ENCODE measurements at places on chromosomes 7 and 10. TPM values are rescaled to one million over a fixed set of nuclear protein-coding genes. Genes with fewer than 3 reads are reported as not detected.

DNA sequence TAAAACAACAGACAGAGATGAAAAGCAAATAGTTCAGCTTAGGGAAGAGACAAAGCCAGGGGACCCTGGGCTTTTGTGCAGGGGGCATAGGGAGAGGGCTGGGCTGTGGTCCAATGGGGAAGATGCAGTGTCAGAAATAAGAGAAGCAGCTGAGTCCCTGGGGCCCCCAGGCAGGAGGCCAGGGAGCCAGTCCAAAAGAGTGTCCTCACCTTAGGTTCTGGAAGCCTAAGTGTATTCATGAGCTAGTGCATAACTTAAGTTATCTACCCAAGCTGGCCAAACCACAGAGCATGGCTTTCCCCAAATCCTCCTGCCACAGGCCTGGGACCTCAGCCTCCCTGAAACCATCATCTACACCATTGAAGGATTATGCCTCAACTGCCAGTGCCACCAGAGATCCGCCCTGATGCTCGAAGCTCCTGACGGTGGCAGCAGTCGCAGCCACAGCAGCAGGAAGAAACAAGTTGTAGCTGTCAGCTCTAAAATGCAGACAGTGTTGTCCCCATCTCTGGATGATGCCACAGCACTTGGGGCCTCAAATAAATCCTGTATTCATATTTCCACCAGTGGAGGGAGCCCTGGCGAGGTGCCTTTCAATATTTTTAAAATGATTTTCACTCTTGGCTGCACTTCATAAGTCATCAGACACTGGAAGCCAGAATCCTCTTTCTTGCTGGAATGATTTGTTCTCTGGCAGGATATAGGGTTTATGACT, 574.6 kb downstream of the GRID1 start:
- no peak for DNase-seq

DNA sequence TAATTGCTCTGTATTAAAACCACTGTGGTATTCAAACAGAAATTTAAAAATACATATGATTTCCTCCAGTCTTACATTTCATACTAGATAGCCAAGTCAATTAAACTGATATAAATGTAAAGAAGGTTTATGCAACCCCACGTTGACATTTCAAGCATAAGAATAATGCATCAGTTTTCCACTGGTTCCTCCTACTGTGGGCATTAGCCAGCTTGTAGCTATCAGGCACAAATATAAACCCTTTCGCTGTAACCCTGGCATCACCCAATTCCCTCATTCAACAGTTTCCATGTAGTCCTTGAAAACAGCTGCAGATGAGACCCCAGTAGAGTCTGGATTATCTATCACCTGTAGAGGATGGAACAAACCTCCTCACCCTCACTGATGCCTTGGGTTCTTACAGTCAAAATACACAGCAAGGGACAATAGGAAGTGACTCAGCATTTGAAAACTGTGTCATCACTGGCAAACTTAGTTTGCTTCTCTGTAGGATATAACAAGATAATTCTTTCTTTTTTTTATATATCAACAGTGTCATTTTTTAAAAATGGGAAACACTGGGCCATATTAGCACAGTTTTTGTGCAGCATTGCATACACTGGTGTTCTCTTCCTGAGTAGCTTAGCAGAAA, 113.0 kb downstream of the PDE1C start:
- no peak for DNase-seq

Gene PIP
- not detected for total RNA-seq

DNA sequence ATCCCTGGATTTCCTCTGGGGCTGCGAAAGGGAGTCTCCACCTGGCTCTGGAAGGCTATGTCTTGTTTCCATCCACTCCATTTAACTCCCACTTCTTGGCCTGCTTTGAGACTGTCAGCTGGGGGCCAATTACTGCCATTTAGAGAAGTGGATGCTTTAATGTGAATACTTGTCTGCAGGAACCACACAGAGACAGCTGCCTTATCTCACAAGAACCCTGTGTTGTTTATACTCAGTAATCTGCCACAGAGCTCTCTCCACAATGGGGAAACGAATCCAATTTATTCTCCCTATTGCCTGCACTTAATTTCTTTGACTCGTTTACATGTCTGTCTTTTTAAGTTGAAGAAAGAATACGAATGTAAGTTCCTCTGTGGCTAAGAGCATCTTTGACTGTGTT, 787.0 kb upstream of the C7orf33 start:
- no peak for DNase-seq

- no peak for DNase-seq
These were observed 45.5 kb upstream of the DDC start for GRCh38 chr7:50610521-50611277.

- DNase-seq = no peak
These were observed 481.6 kb downstream of the SH2D4B start for GRCh38 chr10:81019029-81019890.

Gene TMEM140
- total RNA-seq = not detected

Gene PAPOLB
- 0.10 TPM for total RNA-seq

GRCh38 chr7:949021-949934, 5.2 kb downstream of the ADAP1 start:
- no peak for DNase-seq

Gene PTF1A
- total RNA-seq = not detected

- DNase-seq = no peak
These were observed 46.0 kb downstream of the ZNF777 start for GRCh38 chr7:149414745-149415390.

DNA sequence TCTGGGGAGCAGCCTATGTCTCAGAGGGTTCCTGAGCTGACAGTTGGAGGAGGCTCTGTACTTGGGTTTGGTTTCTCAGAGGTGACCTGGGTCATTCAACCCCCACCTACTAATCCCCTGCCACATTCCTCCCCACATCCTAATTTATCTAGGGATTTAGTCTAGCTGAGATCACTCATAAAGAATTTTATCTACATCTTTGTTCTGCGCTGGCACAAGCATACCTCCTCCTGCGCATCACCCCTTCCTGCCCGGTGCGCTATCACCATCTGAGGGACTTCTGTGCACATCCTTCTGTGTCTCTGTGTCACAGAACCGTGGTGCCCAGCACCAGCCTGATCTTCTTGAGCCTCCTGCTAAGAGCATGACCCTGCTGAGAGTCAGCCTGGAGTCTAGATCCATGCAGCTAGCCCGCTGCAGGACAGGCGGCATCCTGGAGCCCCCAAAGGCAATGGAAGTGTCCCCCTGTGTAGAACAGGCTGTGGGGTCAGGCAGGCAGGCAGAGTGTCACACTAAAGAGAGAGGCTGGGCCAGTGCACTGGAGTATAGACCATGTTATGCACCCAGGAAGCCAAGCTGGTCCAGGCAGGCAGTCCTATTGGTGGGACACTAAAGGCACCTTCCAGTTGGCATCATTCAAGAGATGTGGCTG, 63.6 kb downstream of the ARHGAP22 start:
- DNase-seq = peak; percentile 75

DNA sequence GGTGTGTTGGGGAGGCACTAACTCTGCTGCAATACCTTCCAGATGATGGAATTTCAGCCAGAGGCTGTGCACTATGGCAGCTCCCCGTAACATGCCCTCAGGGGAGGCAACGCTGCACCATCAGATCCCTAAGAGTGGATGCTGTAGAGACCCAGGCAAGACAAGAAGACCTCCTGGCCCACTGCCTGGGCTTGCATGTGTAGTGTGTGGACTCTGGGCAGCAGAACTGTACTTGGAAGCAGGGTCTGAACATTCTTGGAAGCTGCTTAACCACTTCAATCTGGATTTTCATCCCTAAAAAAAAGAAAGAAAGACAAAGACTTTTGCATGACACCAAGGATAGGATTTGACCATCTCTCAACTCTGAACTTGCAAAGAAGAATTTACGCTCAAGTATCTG, 297.5 kb upstream of the NRP1 start:
- DNase-seq = no peak

GRCh38 chr10:15300145-15300544, 70.9 kb downstream of the FAM171A1 start:
- no peak for DNase-seq

GRCh38 chr10:116241642-116242410, 31.2 kb downstream of the GFRA1 start:
- no peak for DNase-seq

GRCh38 chr10:59285848-59286247, 76.5 kb downstream of the FAM13C start:
- DNase-seq = no peak

Gene TMEM139
- not detected for total RNA-seq

- DNase-seq = no peak
These were observed 302.1 kb downstream of the CACNA2D1 start for GRCh38 chr7:82141427-82141826.

DNA sequence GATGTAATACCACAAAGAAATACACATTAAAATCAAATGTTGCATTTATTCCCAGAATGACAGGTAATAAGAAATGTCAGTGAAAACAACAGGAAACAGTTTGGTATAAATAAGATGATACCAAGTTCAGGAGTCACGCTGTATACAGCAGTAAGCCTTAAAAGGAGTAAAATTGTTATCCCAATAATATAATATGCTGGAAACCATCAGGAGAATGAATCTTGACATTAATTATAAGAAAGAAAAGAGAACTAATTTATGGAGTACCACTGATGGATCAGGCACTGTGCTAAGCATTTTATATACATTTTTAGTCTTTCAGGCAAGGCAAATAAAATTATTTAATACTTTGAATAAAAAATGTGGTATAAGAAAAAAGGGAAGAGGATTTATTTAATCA, 27.6 kb downstream of the PRKAR2B start:
- DNase-seq = no peak

DNA sequence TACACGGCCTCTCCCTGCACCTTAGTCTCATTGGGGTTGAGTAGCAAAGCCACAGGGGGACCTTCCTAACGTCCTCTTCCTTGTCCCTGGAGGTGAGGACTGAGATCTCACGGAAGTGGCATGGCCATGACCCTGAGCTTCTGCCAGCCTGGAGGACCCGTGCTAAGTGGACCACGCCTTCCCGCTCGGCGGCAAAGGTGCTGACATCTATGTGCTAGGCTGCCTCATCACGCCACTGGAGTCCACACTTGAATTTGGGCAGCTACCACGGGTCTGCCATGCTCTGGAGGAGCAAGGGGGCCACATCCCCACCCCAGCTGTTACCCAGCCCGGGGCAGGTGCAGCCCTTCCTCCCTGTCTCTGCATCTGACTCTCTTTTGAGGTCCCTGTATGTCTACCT, 15.3 kb downstream of the GHRHR start:
- no peak for DNase-seq

GRCh38 chr10:86224354-86225102, 142.1 kb downstream of the GRID1 start:
- no peak for DNase-seq

GRCh38 chr7:73652541-73652949, 15.1 kb upstream of the VPS37D start:
- DNase-seq = no peak

Gene TRIM50
- not detected for total RNA-seq

GRCh38 chr10:27998178-27998953, 513 bp downstream of the ODAD2 start:
- no peak for DNase-seq

DNA sequence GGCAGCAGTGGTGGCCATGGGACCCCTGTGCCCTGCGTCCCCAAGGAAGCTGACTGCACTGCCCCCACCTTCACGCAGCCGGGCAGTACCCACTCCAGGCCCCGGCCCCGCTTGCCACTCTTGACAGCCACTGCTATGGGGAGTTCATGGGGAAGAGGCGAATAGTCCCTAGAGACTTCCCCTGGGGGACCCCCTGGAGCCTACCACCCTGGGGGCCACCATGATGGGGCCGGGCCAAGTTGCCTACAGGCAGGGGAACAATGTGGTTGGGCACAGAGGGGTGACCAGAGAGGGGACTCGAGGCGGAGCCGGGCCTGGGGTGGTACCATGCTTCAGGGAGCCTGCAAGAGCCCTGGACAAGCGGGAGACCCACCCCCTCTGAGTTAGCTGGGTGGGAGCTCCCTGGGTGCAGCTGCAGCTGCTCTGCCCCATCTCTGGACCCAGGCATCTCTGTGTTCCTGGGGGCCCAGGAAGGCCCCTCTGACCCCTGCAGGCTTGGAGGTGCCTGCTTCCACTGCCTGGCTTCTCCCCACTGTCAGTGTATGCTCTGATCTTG, 567.6 kb downstream of the GRM8 start:
- DNase-seq = no peak

Gene CCDC7
- 12.5 TPM for total RNA-seq

DNA sequence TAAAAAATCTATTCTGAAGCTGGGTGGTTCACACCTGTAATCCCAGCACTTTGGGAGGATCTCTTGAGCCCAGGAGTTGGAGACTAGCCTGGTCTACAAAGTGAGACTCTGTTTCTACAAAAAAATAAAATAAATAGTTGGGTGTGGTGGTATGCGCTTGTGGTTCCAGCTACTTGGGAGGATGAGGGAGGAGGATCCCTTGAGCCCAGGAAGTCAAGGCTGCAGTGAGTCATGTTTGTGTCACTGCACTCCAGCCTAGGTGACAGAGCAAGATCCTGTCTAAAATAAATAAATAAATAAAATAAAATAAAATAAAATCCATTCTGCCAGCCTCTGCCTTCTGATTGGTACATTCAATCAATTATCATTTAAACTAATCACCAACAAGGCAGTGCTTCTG, 17.5 kb downstream of the ZNF33A start:
- no peak for DNase-seq
